ENCODE measurements at places on chromosomes 3 and 15.

- DNase-seq, result no peak
Observed at GRCh38 chr3:135268941-135269532, 474.0 kb downstream of the EPHB1 start.

- DNase-seq, result no peak
Observed at GRCh38 chr3:16106050-16106449, 68.4 kb upstream of the GALNT15 start.

GRCh38 chr15:79989682-79990081 is 18.7 kb upstream of the BCL2A1 start:
- DNase-seq, result no peak

DNA sequence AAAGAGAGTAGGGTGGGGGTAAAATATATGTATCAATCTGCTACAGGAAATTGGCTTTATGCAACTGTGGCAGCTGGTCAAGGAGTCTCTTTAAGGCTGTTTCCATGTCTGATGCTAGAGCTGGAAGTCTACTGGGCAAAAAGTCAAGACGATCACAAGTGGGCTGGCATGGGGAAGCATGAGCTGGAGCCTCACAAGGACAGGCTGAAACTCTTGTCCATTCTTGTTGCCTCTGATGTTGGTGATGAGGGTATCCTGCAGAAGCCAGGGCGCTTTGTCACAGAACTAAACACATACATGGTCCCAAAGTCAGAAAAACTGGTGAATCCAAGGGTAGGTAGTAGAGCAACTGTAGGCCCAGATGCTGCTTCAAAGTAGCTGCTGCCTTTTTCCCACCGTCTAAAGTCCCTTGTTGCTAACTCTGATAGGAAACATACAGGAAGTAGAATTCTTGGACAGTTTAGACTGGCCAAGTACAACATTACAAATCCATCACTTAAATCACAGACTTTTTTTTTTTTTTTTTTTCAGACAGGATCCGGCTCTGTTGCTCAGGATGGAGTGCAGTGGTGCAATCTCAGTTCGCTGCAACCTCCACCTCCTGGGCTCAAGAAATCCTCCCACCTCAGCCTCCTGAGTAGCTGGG is 54.2 kb downstream of the RPL39L start:
- DNase-seq, result no peak

DNA sequence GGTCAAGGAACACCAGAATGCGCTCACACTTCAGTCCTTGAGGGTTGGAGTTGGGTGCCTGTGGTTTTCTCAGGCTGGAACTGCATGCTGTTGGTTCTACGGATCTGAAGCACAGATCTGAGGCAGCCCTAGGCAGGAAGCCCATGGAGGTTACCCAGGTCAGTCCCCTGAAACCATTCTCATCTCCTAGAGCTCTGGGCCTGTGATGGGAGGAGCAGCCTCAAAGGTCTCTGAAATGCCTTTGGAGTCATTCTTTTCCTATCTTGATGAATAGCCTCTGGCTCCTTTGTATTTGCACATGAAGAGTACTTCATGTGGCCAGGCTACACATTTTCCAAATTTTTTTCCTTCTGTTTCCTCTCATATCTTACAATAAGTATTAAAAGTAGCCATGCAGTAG is 179.3 kb upstream of the UBE2E1 start:
- no peak for DNase-seq

- no peak for DNase-seq
Observed at GRCh38 chr3:81983382-81983781, 221.9 kb upstream of the GBE1 start.

- no peak for DNase-seq
Observed at GRCh38 chr15:68556139-68556990, 22.4 kb upstream of the CORO2B start.

- no peak for DNase-seq
Observed at GRCh38 chr3:123344175-123344906, 104.5 kb downstream of the ADCY5 start.

GRCh38 chr15:64354688-64355344 is 1.2 kb downstream of the CSNK1G1 start:
- no peak for DNase-seq

DNA sequence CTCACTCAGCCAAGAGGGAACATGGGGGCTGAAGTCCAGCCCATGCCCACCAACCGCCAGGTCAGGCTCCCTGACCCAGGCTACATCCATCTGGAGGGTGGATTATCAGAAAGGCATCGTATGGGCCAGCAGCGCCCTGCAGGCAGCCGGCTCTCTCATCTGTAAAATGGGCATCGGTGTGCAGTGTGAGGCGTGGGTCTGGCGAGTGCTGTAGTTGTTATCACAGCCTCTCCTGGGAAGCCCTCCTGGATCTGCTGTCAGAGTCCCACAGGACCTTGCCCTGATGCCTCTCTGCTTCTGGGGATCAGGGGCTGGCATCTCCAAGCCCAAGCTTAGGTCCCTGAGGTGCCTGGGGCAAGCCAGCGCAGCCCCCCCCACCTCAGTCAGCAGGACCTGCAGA is 27.4 kb downstream of the CFAP100 start:
- DNase-seq, result no peak

GRCh38 chr3:33942483-33943150 is 144.2 kb downstream of the PDCD6IP start:
- DNase-seq, result no peak

GRCh38 chr3:12560505-12561190 is 3.8 kb downstream of the MKRN2 start:
- DNase-seq, result no peak

- no peak for DNase-seq
Observed at GRCh38 chr3:167520266-167521005, 46.6 kb upstream of the SERPINI2 start.

GRCh38 chr3:36648241-36649034 is 115.9 kb downstream of the DCLK3 start:
- no peak for DNase-seq

- DNase-seq, result no peak
Observed at GRCh38 chr3:179933080-179933479, 103.7 kb downstream of the PEX5L start.

DNA sequence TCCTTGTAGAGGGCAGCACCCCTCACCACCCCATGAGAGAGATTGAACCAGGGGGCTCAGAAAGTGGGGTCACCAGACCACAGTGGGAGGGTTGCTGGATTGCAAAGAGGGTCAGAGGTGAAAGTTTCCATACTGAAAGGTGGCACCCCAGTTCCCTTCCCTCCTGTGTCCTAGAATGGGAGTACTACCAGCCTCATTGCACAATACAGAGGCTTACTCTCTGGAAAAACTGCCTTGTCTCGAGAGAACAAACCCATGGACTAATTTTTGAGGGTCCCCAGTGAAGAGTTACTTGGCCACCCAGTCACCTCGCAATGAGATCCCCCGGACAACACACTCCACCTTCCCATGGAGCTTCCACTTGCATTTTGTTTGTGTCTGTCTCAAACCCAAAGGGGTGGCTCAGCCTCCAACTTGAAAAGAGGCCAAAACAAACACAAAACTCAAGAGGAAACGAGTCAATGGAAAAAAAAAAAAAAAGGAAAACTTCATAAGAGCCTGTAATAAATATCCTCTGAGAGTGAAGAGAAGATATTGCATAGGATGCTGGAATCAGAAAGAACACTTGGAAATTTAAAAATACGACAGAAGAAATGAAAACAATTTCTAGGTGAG is 18.6 kb downstream of the MESP2 start:
- no peak for DNase-seq
